ENCODE measurements at places on chromosomes 3 and 15.
A peak's percentile ranks its signal among the peaks of the same experiment; 100 is the strongest.

DNA sequence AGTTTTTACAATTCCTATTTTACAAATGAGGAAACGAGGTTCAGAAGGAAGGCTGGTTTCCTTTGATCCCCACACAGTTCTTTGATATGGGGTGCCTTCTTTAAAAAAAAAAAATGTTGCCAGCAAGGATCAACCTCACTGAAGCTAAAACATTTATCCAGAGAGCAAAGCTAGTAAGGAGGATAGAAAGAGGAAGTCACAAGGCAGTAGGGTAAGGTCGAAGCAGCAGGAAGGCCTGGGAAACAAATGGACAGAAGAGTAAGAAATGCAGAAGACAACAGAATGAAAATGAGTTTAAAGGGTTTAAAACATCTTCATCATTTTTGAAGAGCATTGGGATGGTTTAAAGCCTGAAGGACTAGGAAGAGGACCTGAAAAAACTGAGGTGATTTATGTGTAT, 30.6 kb upstream of the CP start:
- DNase-seq: no peak
- no peaks in the 10 kb centered on the region for H3K36me3 ChIP-seq
- no peak overlapping the region for H3K27ac ChIP-seq
- H3K4me1 ChIP-seq: no peaks in the 10 kb centered on the region
- H3K4me3 ChIP-seq: no peak overlapping the region

DNA sequence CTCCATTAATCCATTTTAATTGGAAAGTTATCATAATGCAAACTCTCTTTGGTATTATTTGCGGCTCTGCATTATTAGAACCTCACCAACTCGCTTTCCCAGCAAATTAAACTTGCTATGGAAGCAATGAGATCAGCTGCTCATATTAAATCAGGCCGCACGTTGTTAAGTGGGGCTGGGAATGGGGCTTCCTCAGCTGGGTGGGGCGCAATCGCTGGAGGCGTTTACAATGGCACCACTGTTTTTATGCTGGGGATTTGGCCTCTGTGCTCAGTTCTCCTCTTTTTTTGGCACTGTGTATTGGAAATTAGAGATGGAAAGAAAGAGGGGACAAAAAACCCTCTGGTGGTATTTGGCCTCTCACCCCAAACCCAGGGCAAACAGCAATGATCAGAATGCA, 72.2 kb downstream of the RPLP1 start:
- H3K4me1 ChIP-seq: no peaks in the 10 kb centered on the region
- H3K27ac ChIP-seq: no peak overlapping the region
- H3K27me3 ChIP-seq: no peaks in the 10 kb centered on the region
- H3K4me3 ChIP-seq: no peak overlapping the region

GRCh38 chr3:195169011-195169649, 101.8 kb downstream of the XXYLT1 start:
- peaks cover 6% of the 10 kb centered on the region for H3K4me1 ChIP-seq
- DNase-seq: no peak
- H3K36me3 ChIP-seq: no peaks in the 10 kb centered on the region
- no peak overlapping the region for H3K27ac ChIP-seq
- no peaks in the 10 kb centered on the region for H3K27me3 ChIP-seq

DNA sequence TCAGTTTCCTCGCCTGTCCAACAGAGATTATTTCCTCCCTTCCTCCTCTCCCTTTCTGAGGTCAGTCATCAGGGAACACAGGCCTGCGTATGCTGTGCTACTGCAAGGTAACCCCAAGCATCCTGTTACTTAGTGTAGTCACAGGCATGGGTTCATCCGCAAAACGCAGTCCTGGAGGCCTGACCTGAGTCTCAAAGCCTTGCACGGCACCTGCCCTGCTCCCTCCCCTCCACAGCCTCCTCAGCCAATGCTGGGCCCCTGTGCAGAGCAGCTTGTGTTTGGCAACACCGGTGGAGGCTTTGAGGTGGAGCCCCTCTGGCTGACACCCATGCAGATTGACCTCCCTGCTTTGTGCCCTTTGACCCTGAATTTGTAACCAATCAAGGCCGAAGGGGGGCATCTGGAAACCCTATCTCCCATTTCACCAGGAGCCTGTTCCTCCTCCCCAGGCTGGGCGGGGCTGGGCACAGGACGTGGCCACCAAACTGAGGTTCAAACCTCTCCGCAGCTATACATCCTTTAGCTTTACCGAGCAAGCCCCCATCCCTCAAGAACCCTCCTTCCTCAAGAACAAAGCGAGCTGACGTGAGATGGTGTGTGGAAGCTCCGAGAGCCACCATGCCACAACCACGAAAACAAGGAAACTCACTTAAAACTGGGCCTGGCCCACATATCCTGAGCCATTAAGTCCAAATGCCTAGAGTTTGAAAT, 21.5 kb downstream of the TKT start:
- DNase-seq: no peak
- no peak overlapping the region for H3K4me3 ChIP-seq
- H3K4me1 ChIP-seq: no peaks in the 10 kb centered on the region
- H3K36me3 ChIP-seq: peaks cover 62% of the 10 kb centered on the region

DNA sequence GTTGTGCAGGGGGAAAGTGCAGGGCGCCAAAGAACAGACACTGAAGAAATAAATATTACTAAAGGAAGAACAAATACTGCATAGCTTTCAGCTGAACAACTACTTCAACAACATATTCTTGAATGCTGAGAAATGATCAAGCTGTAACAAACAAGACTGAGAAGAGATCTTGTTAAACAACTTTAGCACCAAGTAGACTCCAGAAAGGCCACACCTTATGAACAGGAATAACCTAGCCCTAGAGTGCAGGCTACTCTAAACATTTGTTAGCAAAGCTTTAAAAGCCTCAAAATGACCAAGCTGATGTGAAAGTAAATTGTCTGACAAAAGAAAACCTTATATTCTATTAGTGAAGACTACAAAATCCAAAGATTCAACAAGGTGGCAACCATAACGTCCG, 83.2 kb downstream of the POLQ start:
- no peaks in the 10 kb centered on the region for H3K27me3 ChIP-seq
- no peak overlapping the region for H3K4me3 ChIP-seq
- H3K36me3 ChIP-seq: peaks cover 45% of the 10 kb centered on the region

- no peaks in the 10 kb centered on the region for H3K27me3 ChIP-seq
- peak; percentile 47 for DNase-seq
- H3K4me3 ChIP-seq: no peak overlapping the region
- H3K4me1 ChIP-seq: peaks cover 46% of the 10 kb centered on the region
- H3K27ac ChIP-seq: peak overlapping the region; percentile 55
These were observed 33.1 kb downstream of the FLNB start for GRCh38 chr3:58041182-58041825.

DNA sequence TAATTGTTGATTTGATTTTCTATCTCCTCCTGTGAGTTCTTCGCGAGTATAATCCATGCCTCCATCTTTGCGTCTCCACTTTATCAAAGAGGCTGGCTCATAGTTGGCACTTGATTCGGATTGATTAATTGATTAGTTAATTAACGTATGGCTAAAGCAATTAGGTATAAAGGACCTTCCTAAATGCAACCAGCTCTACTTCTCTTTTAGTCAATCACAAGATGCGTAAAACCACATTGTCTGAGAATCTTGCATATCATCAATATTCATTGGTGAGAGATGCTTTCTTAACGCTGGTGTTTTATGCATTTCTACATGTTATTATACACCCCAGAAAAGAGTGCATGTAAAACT, 56.4 kb upstream of the NR2F2 start:
- H3K4me1 ChIP-seq: no peaks in the 10 kb centered on the region
- no peak overlapping the region for H3K4me3 ChIP-seq
- H3K27ac ChIP-seq: no peak overlapping the region
- no peaks in the 10 kb centered on the region for H3K27me3 ChIP-seq
- H3K36me3 ChIP-seq: no peaks in the 10 kb centered on the region

Measured in H1 (cell line).